ENCODE measurements at places on chromosomes 7 and 10.

- no peak for DNase-seq
These were observed 104.7 kb upstream of the KLF14 start for GRCh38 chr7:130838738-130839137.

- no peak for DNase-seq
These were observed 143.2 kb downstream of the PRKG1 start for GRCh38 chr10:51217505-51217904.

- no peak for DNase-seq
These were observed 405.5 kb upstream of the C7orf33 start for GRCh38 chr7:148185041-148185440.

GRCh38 chr10:103153302-103154197, 39.5 kb downstream of the NT5C2 start:
- no peak for DNase-seq

DNA sequence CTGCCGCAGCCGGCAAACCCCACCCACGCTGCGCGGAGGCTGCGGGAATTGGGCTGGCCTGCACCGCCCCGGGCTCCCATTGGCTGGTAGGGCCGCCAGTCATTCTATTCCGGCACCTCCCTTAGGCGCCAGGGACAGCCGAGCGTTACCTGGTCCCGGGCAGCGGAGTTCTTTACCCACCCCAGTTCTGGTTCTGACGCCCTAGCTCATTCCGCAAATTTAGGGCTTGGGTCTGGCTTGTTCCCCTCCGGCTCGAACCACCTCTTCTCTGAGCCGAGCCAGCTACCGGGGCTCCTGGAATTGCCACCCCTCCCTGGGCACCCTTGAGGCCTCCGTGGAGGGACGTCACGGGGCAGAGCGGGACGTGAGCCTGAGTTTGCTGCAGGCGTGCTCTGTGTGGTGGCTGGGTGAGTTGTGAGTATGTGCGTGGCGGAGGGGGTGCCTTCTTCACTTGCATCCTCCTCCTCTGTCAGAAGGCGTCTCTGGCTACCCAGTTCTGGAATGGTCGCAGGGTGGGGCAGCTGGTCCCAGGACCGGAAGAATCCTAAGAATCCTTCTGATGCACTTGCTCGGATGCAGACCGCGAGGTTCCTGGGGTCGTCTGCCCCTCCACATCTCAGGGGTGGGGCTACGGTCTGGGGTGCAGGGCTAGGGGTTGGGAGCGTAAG, at the start of the genes PDZD7 and SFXN3:
Gene PDZD7, minus strand, starts transcription at position 2 of the 668 bp plus-strand sequence. CDS start 910 bp downstream, outside the sequence.
Gene SFXN3, plus strand, starts transcription at position 107 of the 668 bp plus-strand sequence. CDS start 3,461 bp downstream, outside the sequence.
- peak; percentile 88 for DNase-seq

DNA sequence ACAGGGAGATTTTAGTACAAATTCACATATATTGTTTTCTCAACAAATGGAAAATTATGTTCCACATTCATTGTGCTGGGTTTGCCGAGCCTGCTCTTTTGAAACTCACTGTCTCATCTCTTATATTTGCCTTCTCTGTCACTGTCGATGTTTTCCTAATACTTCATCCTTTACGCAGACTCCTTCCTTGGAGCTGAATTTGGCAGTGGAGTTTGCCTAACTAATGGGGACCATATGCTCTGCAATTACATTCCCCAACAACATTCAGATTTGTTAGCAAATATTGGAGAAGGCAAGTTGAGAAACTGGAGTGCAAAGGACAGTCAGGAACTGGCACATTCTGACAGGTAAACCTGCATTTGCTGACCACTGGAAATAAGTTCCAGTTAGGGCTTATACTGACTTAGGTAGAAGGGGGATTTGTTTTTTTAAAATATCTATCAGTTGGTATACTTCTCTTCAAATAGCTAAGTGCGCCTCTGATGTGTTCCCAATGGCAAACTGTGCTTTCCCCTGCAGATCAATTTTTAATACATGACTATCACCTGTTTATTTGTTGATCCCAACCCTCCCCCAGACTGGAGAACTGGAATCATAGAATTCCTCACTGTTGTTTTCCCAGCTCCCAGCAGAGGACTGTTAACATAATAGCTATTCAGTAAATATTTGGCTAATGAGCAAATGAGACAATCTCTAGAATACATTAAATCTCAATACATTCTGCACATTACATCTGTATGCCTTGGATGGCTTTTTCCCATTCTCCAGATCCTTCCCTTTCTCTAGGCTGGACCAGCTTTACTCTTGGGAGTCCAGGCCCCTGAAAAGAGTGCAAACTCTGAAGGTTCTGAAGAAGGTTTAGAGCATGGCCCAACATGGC, 769.3 kb downstream of the KCNMA1 start:
- DNase-seq, result no peak

- no peak for DNase-seq
These were observed 208.4 kb upstream of the KCND2 start for GRCh38 chr7:120064565-120064964.

GRCh38 chr7:26199301-26200037, 1.1 kb downstream of the HNRNPA2B1 start:
- DNase-seq, result peak; percentile 18

DNA sequence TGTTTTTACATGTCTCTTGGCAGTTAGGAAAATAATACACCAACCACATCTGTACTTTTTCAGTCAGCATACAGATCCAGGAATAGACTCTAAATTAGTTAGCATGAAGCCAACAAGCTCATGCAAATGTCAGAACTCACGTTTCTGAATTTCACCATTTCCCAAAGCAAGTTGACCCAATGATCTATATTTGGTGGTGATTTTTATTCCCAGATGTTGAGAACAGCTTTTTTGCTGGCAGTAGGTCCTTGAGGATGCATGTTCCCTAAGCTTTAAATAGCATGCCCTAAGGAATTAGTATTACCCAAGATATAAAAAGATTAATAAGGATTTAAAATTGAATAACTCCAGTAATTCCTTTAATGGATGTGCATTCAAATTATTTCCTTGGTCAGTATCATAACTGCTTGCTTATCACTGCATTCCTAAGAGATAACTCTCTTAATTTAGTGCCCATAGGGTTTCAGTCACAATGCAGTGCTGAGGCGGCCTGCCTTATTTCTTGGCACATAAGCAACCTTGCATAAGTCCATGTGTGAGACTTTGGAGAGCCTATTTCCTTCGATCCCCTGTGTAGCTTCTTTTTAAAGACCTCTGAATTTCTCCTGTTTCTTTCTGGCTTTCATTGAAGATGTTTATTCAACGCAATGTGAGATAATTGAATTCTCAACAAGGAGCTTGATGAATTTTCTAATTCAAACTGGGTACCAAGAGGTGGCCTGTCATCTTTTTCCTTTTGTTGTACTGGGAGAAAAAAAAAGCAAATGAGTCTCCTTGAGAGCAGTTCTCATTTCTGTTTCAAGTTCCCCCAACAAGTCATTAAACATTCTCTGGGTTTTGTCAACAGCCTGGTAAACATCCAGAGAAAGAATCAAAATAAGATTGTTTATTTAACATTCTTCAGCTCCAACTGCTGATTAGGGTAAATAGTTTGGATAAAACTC, 135.3 kb upstream of the MEOX2 start:
- DNase-seq, result no peak

- DNase-seq, result no peak
These were observed 20.8 kb upstream of the GGCT start for GRCh38 chr7:30525429-30525828.
